ACHN (cell line): ENCODE measurements at places on chromosomes 2 and 18.

- DNase-seq = no peak
Measured at GRCh38 chr2:11541693-11542274, 7.9 kb downstream of the GREB1 start.

GRCh38 chr2:48249631-48250473 is 280.1 kb upstream of the STON1 start:
- DNase-seq = no peak

DNA sequence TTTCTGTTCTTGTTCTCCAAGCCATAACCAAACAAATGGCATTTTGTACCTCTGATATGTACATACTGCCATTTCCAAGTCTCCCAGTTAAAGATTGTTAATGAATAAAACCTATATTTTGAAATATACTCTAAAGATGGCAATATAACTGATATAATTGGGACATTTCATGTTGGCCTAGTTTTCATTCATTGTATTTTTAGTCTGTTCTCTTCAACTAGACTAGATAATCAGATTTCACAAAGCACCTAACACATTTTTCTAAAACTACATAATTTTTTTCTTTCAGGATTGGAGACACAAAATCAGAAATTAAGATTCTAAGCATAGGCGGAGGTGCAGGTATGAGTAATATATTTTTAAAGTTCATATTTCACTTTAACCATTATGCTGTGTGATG is 5.6 kb downstream of the HNMT start:
- no peak for DNase-seq

GRCh38 chr2:112752667-112753066 is 11.7 kb downstream of the CKAP2L start:
- no peak for DNase-seq

DNA sequence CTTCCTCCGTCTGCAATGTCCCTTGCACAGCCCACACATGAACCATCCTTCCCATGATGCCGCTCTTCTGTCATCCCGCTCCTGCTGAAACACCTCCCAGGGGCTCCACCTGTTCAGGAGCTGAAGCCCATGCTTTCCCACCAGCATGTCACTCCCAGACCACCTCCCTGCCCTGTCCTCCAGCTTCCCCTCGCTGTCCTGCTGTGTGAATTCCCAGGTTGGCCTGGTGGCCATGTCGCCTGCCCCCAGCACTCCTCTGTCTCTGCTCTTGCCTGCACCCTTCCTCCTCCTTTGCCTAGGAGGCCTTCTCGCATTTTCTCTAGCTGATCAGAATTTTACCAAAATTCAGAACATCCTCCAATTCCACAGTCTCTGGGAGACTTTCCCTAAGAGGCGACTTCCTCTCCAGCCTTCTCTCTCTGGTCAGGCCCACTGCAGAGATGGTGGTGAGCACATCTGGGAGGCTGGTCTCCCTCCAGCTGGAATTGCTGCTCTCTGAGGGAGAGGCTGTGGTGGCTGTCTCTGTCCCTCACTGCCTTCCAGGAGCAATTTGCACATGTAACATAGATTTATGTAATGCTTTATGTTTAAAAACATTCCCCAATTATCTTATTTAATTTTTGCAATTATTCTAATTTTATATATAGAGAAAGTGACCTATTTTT is 8.9 kb upstream of the IL1RL2 start:
- no peak for DNase-seq

GRCh38 chr18:38358805-38359657 is 793.4 kb upstream of the CELF4 start:
- DNase-seq = no peak

DNA sequence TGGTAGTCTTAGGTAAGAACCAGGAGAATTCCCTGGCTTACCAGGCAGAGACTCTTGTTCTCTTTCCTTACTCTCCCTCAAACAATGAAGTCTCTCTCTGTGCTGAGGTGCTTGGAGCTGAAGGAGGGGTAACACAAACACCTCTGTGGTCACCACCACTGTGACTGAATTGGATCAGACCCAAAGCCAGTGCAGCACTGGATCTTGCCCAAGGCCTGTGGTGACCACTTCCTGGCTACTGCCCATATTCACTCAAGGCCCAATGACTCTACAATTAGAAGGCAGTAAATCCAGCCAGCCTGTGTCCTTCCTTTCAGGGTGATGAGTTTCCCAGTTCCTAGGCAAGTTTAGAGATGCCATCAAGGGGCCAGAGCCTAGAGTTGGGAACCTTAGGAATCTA is 706.8 kb downstream of the SLC4A3 start:
- no peak for DNase-seq

GRCh38 chr18:36352384-36352783 is 54.9 kb downstream of the FHOD3 start:
- peak; percentile 80 for DNase-seq

DNA sequence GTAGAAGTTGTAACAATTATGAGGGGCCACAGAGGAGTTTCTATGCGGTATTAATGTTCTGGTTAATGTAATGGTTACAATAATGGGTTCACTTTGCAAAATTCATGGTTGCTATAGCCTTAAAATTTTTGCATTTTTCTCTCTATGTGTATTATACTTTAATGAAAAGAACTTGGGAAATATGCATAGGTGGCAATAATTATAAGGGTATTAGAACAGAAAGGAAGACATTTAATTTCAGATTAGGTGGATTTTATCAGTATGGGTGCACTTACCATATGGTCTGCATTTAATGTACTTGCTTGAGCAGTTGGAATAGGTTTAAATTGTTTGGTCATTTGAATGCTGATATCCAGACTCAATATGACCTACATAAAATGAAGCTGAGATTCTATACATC is 161.6 kb upstream of the TACR1 start:
- DNase-seq = no peak

- DNase-seq = no peak
Measured at GRCh38 chr18:78679031-78679430, 300.6 kb upstream of the SALL3 start.

GRCh38 chr2:212124598-212124997 is 414.0 kb downstream of the ERBB4 start:
- DNase-seq = no peak

DNA sequence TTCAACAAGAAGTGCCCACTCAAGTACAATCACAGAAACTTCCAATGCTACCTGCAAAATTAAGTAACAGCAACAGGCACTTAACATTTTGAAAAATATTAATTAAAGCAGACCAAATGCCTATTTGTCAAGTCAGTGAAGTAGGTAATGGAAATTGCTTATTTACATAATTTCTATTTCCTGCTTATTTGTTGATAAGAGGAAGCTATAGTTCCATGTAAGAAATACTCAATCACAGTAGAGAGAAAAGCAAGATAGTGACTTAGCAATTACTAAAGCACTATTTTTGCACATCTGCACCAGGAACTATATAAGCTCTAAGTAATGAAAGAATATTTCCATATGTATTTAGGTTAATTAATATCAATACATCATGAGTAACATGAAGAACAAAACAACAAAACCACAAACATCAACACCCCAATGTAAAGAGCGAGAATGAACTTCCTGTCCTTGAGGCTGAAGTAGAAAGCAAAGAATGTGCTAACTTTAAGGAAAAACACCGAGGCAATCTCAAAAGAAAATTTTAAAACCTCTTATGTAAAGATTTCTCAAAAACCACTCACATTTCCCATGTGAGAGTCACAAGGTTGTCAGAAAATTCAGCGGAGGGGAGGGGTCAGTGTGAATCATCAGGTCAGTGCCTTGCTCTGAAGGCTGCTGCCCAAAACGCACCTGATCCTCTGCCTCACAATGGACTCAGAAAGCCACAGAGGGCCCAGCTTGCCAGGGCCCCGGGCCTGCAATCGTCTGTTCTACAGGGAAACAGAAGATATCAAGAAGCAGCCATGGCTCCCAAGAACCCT is 12.5 kb downstream of the NPC1 start:
- DNase-seq = peak; percentile 55

DNA sequence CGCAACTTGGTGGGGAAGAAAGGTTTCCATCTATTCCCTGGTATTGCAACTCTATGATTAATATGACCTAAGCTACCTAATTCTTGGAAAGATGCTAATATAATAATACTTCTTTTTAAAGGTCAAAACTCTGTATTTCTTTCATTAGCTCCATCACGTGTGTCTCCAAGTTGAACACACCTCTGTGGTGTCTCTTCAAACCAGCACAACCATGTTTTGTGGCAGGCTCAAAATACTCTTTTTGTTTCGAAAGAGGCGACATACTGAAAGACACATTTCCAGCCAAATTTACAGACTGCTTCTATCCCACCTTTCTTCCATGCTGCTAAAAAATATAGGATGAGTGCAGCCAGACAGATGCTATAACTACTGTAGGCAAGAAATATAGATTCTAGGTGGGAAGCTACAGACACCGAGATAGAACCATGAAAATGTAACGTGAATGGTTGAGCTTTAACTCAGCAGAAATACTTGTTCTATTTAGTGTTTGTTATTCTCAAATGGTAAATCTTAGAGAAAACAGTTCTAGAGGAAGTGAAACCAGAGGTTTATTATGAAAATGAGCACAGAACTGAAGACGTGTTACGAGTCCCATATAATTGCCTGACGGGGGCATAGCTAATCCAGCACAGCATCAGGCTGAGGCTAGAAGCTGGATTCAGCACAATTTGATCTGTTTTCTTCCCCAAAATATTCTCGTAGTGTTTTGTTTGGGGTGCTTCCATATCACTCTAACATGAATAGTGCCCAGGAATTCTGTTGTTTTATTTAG is 991.5 kb upstream of the FANCL start:
- no peak for DNase-seq

DNA sequence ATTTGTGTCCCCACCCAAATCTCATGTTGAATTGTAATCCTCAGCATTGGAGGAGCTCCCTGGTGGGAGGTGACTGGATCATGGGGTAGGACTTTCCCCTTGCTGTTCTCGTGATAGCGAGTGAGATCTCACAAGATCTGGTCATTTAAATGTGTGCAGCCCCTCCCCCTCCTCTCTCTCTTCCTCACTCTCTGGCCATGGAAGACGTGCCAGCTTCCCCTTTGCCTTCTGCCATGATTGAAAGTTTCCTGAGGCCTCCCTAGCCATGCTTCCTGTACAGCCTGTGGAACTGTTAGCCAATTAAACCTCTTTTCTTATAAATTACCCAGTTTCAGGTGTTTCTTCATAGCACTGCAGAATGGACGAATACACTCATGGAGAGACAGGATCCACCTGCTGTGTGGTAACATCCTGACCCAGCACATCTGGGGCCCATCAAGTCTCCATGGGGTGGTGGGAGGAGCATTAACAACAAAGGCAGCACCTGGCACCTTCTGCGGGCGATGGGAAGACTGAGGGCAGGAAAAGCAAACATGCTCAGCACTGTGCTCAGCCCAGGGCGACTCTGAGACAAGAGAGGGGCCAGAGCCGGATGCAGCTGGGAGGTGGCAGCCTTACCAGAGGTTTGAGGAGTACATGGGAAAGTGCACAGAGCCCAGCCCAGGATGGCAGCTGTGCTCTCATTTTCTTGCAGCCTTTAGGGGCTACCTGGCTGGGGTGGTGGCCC is 16.2 kb upstream of the ALPP start:
- DNase-seq = no peak

DNA sequence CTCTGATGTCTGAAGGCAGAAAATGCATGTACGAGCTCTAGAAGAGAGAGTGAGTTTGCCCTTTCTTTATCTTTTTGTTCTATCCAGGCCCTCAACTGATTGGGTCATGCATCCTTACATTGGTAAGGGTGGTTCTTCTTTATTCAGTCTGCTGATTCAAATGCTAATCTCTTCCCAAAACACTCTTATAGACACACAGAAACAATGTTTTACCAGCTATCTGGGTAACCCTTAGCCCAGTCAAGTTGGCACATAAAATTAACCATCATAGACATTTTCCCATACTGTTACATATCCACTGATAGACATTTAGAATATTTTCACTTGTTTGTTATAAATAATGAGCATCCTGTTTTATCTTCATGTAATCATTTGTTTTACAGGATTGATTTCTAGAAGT is 141.2 kb downstream of the TAF4B start:
- DNase-seq = no peak

DNA sequence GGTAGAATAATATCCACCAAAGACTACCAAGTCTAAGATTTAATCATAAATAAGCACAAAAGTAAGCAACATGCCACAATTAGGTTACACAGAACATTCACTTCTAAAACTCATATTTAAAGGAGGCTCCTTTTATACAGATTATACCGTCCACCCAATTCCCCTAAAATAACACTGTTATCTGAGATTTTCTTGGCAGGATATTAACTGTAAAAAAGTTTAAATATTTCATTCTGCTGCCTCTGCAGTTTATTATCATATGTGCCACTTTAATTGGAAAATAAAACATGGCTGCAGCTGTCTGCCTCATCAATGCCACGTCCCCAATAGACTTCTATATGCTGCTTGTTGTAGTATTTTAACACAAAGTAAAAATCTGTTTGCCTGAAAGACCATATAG is 140.9 kb downstream of the DTNB start:
- no peak for DNase-seq

GRCh38 chr2:219724628-219725027 is 97.2 kb downstream of the SLC4A3 start:
- DNase-seq = no peak

DNA sequence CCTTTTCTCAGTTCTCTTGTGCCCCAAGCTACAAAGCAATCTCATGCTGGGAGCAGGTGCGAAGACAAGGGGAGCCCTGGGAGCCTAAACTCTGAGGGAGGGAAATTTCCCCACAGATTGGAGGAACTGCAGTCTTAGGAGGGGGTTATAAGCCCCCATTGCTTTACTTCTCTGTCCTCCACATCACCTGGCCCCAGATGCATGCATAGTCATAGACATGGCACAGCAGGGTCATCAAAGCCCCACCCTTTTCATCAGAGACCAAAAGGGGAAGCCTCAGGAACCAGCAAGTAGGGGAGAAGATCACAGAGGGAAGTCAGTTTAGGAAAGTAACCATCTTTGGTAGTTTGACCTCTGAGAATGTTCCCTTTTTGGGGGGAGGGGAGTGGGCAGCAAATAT is 33.7 kb downstream of the LANCL1 start:
- no peak for DNase-seq

DNA sequence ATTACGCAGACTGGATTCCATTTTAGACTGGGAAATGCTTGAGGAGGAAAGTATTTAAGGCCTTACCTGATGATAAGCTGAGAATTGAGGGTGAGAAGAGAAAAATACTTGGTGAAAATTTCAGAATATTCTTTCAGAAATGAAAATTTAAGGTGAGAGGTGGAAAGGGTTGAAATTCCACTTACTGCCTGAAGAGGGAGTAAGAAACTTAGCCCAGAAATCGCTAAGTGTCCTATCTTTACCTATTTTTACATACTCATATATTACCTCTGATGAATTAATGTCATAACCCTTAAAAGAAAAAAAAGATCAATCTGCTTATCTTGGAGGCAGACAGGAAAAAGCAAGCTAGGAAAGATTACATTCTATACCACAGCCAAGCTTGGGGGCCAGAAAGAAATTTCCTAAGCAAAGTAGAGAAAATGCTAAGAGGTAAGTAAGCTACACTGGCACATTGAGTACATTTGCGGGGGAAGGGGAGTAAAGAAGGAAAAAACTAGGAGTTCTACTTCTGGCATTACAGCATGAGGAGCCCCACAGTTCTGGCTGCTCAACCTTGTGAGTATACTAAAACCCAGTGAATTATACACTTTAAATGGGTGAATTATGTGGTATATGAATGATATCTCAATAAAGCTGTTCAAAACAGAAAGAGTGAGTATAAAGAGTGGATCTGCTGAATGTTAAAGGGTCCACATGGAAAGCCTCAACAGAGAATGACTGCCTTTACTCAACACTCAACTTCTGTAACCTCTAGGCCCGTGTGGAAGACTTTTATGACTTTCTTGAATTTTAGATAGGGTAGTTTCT is 33.8 kb downstream of the SMC6 start:
- peak; percentile 33 for DNase-seq
